ENCODE measurements at places on chromosomes 6 and 20.

GRCh38 chr6:139568151-139568955 is 193.9 kb upstream of the CITED2 start:
- no peak for DNase-seq

DNA sequence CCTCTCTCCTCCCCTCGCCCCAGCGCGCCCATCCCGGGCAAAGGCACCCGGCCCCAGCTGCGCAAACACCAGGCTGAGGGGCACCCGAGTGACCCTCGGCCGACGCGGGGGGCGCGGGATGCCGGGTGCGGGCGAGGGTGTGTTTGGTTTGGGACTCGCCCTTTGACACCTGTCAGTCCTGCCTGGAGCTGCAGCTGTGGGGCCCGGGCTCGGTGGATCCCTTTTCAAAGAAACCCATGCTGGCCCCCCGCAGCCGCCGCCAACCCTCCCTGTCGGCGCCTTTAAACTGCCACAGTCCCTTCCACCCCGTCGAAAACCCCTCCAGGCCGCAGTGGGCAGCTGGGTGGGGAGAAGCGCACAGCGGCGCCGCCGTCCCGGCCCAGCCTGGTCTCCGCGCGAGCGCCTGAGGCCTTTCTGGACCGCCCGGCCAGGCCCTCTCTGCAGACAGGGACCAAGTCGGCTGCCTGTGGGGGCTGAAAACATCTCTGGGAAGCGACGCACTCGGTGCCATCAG is 5.5 kb downstream of the FOXQ1 start:
- no peak for DNase-seq

DNA sequence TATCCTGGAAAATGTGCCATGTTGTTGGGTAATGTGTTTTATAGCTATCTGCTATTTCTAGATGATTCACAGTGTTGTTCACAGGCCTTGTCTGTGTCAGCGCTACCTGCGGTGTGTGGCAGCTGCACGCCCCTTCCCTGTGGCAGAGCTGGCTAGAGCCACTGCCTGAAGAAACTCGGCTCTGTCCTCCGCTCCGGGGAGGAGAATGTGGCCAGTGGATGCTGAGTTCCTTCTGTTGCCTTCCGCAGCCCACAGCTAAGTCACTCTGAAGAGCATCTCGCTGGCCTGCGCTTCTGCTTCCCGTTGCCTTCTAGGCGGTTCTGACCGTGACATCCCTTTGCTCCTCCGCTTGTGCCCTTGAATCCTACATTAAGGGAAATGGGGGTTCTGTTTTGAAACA is 135.1 kb downstream of the PLG start:
- no peak for DNase-seq

DNA sequence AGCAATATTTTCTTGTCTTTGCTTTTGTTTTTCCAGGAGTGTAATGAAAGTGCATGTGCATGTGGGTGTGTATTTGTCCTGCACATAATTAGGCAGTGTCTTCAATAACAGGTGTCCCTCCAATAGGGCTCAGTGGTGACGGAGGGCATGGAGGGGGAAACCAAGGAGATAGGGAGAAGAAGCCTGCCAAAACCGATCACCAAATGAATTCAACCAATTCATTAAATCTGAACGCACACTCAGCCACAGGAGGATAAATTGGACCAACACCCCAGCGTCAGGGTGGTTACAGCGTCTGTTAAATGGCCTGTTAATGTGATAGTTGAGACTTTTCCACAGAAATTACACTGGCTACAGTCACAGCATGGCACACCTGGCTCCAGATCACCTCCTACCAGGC is 527.6 kb downstream of the CD83 start:
- no peak for DNase-seq

DNA sequence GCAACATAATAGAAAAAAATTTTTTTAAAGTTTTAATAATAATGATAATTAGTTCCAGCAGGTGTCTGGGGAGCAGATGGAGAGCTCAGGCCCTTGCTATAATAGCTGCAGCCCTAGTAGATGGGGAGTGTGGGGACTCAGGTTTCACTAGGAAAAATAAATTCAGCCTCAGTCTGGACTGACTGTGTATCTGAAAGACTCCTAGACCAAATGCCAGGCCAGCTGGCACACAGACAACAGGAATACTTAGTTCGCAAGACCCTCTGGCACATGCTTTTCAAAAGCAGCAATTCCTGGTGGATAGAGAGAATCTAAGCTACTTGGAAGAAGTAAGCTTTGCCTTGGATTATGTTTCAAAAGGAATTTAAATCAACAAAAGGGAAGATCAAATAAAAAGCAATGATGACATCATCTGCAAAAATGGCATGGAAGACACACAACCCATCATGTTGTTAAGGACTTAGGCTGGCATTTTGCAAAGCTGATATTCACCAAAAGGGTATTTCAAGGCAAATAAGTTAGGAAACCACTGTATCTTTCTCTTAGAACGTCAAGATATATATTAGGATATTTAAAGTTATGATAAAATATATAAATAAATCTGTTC is 107.8 kb downstream of the RNGTT start:
- no peak for DNase-seq

- no peak for DNase-seq
These were observed 100.5 kb downstream of the QRSL1 start for GRCh38 chr6:106729841-106730240.

Data from stimulated activated CD4-positive, alpha-beta T cell treated with anti-CD3 and anti-CD28 coated beads, TNF-alpha, amount 100 ng/mL, for 48 hours (primary cell).